ENCODE measurements at places on chromosomes 5 and 9.

GRCh38 chr5:165258197-165258771, 1752.9 kb downstream of the MAT2B start:
- DNase-seq: no peak

- no peak for DNase-seq
Observed at GRCh38 chr9:14383294-14383693, 69.4 kb upstream of the NFIB start.

DNA sequence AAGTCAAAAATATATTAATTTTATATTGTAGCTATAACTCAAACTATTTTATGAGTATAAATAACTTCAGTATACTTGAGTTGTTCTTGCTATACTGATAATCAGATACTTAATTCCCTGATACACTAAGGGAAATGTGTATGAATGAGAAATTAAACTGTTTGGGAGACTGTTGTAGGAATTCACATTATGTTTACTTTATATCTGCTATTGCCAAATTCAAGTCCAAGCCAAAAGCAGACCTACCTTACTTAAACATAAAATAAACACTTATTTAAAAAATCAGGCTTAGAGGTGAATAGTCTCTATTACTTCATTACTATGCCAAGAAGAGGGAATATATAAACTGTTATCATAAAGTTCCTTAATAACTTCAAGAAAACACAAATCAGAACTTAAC, 13.2 kb downstream of the NR3C1 start:
- no peak for DNase-seq

DNA sequence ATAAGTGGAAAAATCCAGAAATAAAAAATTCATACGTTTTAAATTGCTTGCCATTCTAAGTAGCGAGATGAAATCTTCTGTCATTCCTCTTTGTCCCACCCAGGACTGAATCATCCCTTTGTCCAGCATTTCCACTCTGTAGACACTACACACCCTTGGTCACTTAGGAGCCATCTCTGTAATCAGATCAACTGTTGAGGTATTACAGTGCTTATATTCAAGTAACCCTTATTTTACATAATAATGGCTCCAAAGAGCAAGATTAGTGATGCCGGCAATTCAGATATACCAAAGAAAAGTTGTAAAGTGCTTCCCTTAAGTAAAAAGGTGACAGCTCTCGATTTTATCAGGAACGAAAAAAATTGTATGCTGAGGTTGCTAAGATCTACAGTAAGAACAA, 60.4 kb downstream of the TRIM36 start:
- DNase-seq: no peak

GRCh38 chr5:120703918-120704587, 240.0 kb downstream of the PRR16 start:
- no peak for DNase-seq

- peak; percentile 65 for DNase-seq
Observed at GRCh38 chr9:124254261-124254682, 3.5 kb upstream of the NEK6 start.
